ENCODE measurements at places on chromosomes 6 and 20.
A peak's percentile ranks its signal among the peaks of the same experiment; 100 is the strongest.

- no peak for DNase-seq
These were observed 199.3 kb upstream of the FLRT3 start for GRCh38 chr20:14536738-14537137.

GRCh38 chr20:64111841-64112641 is 4.7 kb upstream of the NPBWR2 start:
- no peak for DNase-seq

GRCh38 chr6:43013097-43013842 is 476 bp downstream of the MEA1 start:
- DNase-seq, result no peak

- no peak for DNase-seq
These were observed 1015.1 kb downstream of the EPHA7 start for GRCh38 chr6:92404281-92404680.

GRCh38 chr6:4441981-4442434 is 306.6 kb upstream of the ECI2 start:
- no peak for DNase-seq

DNA sequence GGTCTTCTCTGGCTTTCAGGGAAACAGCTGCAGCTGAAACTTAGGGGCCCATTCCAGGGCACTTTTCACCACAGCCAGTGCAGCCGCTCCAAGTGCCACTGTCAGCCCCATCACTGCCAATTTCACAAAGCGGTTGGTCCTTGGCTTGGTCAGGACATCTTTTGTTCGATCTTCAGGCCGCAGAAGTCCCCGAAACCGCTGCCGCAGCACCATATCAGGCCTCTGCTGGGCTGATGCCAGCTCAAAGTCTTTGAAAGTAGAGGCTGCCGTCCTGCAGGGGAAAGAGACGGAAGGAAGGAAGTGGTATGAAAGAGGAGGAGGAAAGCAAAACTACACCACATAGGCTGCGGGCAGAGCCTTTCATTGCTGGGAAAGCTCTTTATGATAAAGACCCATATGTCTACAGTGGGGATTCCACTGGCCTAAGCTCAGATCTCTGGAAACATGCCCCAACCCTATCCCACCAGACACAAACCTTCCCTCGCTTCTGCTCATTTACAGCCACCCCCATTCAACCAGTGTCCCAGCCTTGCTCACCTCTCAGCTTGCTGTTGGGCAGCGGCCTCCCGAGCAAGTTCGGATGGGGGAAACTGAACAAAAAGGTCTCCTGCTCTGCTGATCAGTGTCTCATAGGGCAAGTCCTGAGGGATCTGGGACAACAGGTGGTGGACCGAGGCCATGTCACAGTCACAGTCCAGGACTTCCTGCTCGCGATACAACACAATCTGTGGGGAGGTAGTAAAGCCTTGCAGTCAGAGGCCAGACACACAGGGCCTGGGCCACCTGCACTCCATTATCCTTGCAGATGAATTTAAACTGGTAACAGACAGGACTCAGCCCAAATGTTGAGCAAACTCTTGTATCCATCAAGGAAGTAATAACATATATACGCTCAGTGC is 23.5 kb downstream of the TBC1D20 start:
- no peak for DNase-seq

- DNase-seq, result no peak
These were observed 12.7 kb downstream of the SUPT3H start for GRCh38 chr6:45365036-45365435.

- no peak for DNase-seq
These were observed 39.1 kb downstream of the VGLL2 start for GRCh38 chr6:117304446-117304845.

GRCh38 chr6:3231247-3232016 is 4.0 kb upstream of the TUBB2B start:
- peak; percentile 72 for DNase-seq

DNA sequence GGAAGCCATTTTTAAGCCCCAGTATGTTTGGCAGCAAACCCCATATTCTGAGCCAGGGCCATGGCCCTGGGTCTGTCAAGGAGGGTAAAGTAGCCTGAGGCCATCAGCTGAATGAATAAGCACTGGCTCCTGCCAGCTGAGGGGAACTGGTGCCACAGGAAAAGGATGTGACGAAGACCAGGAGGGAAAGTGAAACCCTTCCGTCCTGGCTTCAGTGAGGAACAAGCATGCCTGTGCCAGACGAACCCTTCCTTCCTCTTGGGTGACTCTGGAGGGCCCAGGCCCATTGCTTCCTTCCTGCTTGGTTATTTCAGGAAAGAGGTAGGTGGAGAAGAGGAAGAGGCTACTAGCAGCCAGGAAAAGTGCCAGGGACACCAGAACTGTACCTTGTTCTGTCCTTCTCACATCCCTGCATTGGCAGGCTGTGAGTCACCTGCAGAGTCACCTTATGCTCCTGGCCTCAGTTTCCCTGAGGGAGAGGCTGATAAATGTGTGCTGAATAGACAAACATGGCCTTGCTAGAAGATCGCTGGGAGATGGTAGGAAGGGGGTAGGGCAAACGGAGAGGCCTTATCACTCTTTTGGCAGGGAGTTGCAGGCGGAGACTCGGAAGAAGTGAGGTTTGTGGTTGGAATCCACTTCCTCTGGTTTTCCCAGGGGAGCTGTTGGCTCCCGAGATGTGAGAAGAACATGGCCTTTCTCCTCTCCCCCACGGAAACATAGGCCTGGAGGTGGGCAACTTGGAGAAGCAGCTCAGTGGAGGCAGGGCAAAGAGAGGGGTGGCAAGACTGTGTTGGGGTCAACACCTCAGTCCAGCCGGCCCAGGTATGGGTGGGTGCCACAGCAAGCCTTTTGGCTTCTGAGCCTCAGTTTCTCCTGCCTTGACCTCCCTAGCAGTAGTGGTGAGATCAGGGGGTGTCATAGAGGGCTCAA is 37.4 kb downstream of the COX4I2 start:
- DNase-seq, result no peak

DNA sequence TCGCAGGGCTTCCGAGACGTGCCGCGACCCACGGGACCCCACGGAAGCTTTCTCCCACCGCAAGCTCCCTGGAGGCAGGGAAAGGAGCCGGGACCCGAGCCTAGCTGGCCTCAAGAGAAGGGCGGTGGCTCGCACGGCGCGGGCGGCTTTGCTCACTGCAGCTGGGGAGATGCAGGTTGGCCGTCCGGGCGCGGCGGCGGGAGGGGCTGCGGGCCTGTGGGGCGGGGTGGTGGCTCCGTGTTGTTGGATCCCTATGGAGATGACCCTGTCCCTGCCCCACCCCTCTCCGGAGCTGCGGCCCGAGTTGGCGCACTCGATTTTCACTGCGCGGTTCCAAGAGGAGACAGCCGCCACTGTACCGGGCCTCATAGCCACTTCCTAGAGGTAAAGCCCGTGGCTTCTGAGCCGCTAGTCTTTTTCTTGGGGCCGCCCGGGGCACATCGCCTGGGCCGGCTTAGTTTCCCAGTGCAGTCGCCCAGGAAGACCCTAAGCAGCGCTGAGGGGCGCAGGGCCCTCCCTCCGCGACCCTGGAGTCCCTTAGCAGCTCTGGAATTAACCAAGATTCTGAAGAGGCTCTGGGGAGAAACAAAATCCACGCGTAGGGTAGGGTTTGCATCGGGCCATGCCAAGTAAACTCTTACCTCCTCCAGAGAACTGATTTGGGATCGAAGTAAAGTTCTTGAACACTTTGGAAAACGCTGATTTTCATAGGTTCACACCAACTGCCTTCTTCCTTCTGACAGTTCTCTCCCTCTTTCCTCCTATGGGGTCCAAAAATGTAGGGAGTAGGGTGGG is at the start of gene ECT2L:
TSS of gene ECT2L (plus strand) at position 279 of the 795 bp plus-strand sequence. CDS start 17,188 bp downstream, outside the sequence.
- no peak for DNase-seq

- no peak for DNase-seq
These were observed 129.3 kb downstream of the AFG1L start for GRCh38 chr6:108423982-108424705.

DNA sequence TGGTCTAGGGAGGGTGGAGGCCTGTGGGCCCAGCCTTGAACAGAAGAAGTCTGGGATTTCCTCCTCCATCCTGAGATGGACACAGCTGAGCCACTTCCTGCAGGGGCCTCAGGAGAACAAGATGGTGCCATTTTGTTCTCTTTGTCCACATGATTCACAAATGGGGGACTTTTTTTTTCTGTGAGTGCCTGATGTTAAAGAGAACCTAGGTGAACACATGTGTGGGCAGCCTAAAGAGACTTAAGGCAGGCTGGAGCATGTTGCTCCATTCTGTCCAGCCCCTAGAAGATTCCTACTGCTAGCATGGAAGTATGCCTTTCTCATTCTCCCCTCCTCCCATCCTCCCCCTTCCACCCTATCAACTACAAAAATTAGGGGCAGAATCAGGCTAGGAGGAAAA is 49.3 kb upstream of the KIF16B start:
- DNase-seq, result no peak

DNA sequence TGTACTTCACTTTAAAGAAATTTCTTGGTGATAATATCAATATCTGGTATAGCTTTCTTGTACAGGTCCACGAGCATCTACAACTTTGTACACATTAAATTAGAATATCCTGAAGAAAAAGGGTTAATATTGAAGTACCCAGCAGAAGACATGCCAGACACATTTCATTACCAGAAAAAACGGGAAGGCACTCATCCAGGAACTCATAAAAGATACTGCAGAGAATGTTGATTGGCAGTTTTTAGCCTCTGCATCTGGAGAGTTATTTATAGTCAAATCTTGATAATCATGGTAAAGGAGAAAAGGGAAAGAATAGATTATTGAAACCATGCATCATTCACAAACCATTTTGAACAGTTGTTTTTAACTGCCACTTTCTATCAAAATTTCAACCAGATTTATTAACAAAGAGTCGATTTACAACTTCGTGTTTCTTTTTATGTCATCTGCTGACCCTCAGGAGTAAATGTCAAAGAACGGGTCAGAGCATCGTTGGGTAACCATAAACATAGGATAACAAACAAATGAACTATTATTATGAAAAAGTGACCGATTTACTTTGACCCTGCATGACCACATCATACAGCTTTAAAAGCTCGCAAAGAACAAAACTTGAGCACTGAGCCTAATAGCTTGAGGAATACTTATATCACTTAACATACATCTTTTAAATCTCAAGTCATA is 229.2 kb upstream of the SGK1 start:
- no peak for DNase-seq

GRCh38 chr6:11410539-11411307 is 126.8 kb upstream of the TMEM170B start:
- DNase-seq, result no peak

DNA sequence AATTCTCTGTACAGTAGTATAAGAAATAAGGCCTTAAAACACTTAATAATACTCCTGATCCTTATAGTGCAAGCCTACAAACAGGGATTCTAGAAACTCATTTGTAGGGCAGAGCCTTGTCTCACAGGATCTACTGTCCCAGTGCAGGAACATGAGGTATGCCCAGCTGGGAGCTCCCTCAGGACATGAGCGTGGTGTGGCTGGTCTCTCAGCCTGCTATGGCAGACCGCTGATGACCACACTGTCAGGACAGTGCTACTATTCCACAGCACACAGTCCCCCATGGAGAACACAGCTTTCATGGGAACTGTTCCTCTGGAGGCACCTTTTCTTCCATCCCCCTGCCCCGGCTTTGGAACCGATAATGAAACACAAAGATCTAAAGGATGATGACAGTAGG is 53.0 kb downstream of the SERAC1 start:
- DNase-seq, result no peak

DNA sequence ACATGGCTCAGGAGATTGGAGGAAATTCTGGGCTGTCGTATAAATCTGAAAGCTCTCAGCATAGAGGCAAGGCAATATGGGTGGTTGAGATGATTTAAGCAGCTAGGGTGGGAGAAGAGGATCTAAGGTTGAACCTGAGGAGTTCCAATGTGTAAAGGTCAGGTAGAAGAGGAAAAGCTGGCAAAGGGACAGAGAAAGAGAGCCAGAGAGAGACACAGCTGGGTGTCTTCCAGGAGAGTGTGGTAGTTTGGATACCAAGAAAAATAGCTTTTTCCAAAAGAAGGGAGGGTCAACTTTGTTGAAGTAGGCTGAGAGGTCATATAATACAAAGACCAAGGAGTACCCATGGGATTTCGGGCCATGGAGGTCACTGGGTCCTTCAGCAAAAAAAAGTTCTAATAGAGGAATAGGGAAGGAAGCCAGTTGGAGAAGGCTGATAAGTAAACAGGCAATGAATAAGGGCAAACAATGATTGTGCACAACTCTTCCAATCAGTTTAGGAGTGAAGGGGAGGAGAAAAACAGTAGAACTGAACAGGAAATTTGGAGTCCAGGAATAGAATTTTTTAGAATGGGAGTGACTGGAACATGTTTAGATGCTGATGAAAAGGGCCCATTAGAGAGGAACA is 135.1 kb downstream of the QRSL1 start:
- DNase-seq, result no peak

DNA sequence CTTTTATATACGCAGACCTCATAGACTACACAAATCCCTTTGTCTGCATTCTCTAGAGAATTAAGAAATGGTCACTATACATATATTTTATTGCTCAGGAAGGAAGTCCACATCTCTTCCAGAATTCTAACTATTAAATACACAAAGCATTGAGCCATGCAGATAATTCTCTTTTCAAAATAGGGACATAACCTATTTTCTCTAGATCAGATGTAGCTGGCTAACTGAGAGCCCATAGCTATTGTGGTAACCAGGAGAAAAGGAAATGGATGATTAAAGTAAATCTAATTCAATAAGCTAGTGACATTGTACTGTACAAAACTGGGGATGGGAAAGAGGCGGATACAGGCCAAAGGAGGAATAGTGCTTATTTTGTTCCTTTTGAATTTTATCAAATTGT is 137.2 kb downstream of the BACH2 start:
- no peak for DNase-seq

- DNase-seq, result no peak
These were observed 9.9 kb downstream of the ULBP3 start for GRCh38 chr6:150058986-150059385.

DNA sequence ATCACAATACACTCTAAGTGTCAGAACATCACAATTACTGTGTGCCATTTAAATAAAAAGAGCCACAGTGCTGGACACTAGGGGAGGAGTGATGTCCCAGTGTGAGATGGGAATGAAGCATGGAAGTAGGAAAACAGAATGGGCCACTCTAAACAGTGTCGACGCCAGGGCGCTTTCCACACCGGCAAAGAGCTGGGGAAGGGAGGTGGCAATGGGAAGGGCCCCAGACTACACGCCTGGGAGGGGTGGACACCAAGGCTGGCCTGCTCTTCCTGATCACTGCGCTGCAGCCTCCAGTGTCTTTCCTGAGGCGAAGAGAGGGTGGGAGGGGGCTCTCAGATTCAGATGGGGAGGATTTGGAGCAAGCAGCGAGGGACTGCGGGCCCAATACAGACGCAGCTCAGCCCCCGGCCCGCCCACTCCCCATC is 75.9 kb downstream of the ERMARD start:
- DNase-seq, result no peak

DNA sequence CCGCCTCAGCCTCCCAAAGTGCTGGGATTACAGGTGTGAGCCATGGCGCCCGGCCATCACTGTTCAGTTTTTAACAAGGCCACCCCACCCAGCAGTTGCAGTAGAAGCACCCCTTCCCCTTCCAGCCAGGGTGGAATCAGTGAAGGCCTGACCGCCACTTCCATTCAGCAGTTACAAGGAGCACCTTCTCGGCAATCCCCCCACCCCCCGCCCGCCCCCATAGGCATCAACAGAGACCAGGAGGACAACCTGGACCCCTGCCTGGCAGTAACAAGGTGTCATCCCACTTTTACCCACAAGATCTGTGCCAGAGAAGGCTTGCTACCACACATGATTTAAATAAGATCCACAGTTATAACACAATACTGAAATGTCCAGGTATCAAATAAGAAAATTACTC is 23.1 kb downstream of the NCR2 start:
- DNase-seq, result no peak
